Stimulated activated CD4-positive, alpha-beta T cell treated with anti-CD3 and anti-CD28 coated beads, TNF-alpha, amount 100 ng/mL, for 1 hour (primary cell): ENCODE measurements at places on chromosomes 7 and 10.

DNA sequence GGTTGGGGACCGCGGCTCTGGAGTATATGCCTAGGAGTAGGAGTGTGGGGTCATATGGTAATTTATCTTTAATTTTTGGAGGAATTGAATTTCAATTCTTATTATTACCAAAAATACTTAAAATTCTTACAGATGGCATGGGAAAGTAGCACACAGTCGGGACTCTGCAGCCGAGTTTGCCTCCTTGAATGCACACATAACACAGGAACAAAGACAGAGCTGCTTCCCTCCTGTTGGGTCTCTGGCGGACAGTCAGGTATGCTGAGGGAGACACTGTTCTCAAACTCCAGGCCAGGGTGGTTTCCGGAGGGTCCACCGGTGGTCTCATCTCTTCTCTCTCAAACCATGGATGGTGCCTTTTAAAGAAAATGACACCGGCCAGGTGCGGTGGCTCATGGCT, 32.7 kb downstream of the GRIFIN start:
- no peak for DNase-seq

GRCh38 chr7:6536262-6537260, 14.7 kb downstream of the GRID2IP start:
- DNase-seq: no peak

DNA sequence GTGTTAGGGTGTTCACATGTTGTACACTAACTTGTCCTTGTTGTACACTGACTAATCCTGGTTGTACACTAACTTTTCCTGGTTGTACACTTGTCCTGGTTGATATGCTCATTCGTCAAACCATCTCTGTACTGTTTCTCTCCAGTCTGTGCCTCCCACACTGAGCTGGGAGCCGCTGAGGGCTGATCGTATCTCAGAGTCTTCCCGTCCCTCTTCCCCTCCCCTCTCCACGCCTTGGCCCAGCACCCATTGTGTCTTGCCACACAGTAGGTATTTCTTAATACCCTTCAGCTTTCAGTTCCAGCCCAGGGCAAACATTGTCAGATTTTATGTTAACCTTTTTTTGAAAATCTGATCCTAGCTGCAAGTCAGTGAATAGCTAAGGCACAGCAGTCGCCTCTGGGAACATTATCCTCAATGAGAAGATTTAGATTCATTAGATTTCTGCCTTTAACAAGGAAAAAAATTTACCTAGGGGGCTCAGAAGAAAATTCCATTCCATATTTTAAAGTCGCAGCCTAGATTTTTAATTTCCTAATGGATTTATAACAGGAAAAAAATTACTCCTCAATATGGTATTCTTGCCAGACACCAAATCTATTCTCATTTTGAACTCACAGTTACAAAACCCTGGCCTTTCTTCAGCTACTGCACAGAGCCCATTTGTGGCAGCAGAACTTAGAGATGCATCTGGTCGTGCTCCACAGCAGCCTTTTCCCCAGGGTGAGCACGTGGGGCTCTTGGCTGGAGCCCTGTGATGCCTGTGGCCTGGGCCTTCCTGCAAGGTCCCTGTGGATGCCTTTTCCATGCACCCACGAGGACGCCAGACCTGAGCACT, 33.0 kb upstream of the CHST15 start:
- no peak for DNase-seq

GRCh38 chr10:66501356-66501755, 424.5 kb upstream of the LRRTM3 start:
- DNase-seq: no peak
